Stimulated activated CD8-positive, alpha-beta memory T cell treated with anti-CD3 and anti-CD28 coated beads, Interleukin-2, amount 100 ng/mL, for 1 hour (primary cell): ENCODE measurements at places on chromosomes 11 and 22.

- DNase-seq: peak; percentile 39
These were observed 3.7 kb upstream of the POLD4 start for GRCh38 chr11:67356864-67357561.

- DNase-seq: no peak
These were observed 38.5 kb upstream of the SPON1 start for GRCh38 chr11:13923716-13924650.

- no peak for DNase-seq
These were observed 44.0 kb downstream of the RPUSD4 start for GRCh38 chr11:126167488-126167887.

DNA sequence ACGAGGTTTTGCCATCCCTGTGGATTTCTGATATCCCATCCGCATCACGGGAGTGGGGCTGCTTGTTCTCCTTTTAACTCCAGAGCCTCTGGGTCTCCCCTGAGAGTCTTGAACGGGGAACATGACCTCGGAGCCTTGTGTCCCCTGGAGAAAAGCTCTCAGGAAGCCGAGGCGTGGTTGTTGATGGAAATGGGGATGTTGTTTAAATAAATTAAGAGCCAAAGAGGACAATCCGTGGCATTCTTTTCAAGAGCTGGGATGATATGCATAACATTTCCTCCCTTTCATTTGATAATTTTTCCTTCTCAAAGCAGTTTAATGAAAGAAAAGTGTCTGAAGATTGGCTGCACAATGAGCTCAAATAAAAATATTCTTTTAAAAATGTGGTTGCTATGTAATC lies 14.2 kb downstream of the TSPAN18 start:
- DNase-seq: no peak

GRCh38 chr11:69049490-69049867 lies 747 bp downstream of the TPCN2 start:
- DNase-seq: no peak

GRCh38 chr11:94469416-94469815 lies 24.2 kb downstream of the MRE11 start:
- no peak for DNase-seq

GRCh38 chr11:59281177-59281576 lies 68.5 kb upstream of the MPEG1 start:
- DNase-seq: no peak

DNA sequence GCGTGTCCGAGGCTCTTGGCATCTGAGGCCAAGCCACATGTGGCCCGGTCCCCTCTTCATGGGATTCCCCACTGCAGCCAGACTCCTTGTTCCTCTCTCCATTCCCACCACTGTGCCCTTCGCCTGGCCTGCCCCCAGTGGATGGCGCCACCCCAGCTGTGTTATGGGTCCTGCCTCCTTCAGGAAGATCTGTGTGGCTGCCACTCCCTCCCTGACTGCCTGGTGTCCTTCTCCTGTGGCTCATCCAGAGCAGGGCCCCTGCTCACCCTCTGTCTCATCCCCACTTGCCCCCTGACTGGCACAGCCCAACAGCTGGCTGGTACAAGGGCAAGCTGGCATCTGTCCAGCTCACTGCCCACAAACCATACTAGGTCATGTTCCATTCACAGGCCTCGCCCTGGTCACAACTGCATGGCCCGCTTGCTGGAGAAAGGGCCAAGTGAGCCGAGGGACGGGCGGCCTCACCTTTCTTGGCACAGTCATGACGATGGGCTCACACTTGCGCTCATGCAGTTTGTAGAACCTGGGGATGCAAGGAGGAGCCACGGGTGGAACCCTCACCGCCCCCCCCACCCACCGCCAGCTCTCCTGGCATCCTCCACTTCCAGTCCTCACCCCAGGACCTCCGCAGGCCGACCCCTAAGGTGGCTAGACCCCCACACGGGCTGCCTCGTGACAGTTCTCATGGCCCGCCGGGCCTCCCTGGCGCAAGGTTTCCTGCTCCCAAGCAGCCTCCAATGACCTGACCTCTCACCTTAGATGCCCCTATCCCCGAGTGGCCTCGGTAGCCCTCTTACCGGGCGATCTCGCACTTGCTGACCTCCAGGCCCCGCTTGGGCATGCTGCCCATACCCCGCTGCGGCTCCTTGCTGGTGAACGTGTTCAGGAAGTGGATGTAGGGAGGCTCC lies 2.1 kb upstream of the PTPRCAP start:
- no peak for DNase-seq

DNA sequence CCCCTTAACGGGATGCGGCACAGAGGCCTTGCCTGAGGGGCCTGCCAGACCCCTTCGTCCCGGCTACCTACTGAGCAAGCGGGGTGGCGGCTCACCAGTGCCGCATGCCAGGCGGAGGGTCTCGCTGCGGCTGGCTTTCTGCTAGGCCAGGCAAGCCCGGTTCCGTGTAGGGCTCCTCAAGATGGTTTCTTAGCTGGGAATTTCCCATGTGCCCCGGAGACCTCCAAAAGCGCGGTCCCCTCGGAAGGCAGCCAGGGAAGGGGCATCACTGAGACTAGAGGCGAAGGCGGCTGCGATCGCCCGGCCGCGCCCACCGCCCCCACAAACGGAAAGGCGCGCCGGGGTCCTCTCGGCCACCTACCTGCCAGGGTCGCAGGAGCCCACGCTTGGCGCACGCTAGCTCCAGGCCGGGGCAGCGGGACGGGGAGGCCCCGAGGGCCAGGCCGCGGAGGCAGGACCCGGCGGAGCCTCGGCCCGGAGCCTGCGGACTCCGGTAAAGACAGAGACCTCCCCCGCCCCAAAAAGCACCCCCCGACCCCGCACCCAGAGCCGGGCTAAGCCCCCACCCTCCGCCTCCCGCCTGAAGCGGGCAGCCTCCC lies 23.8 kb downstream of the MICAL3 start:
- DNase-seq: no peak
